HFFc6 (cell line): ENCODE measurements at places on chromosomes 2 and 18. TPM values are rescaled to one million over a fixed set of nuclear protein-coding genes. Genes with fewer than 3 reads are reported as not detected.
A peak's percentile ranks its signal among the peaks of the same experiment; 100 is the strongest.

- peak; percentile 16 for DNase-seq
- H3K4me3 ChIP-seq, result no peak overlapping the region
- peaks cover 41% of the 10 kb centered on the region for H3K36me3 ChIP-seq
- no peaks in the 10 kb centered on the region for H3K27me3 ChIP-seq
Measured at GRCh38 chr2:171478345-171478744, 43.9 kb upstream of the CYBRD1 start.

- no peaks in the 10 kb centered on the region for H3K27me3 ChIP-seq
- DNase-seq, result no peak
- peaks cover 17% of the 10 kb centered on the region for H3K4me1 ChIP-seq
- H3K4me3 ChIP-seq, result no peak overlapping the region
- H3K27ac ChIP-seq, result no peak overlapping the region
Measured at GRCh38 chr2:179671043-179671981, 190.1 kb downstream of the ZNF385B start.

DNA sequence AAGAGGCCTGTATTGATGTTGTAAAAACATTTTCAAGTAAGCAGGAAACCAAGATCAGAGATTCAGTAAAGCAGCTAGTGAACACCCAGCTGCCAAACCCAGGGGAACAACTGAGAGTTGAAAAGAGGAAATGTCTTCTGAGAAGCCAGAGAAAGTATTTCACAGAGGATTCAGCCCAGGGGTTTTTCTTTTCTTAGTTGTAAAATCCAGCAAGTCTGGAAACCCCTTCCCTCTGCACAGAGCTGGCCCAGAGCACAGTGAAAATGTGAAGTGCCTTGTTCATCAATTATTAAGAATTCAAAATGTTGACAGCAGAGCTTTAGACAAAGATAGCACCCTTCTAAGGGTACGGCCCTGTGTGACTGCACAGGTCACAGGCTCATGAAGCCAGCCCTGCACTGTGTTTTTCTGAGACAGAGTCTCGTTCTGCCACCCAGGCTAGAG is 28.4 kb downstream of the AFF3 start:
- H3K4me3 ChIP-seq, result no peak overlapping the region
- H3K4me1 ChIP-seq, result no peaks in the 10 kb centered on the region
- H3K36me3 ChIP-seq, result peaks cover 9% of the 10 kb centered on the region; the same call in 1 of the 2 replicates
- peaks cover 34% of the 10 kb centered on the region for H3K27me3 ChIP-seq

GRCh38 chr18:47149457-47150028 is 757 bp downstream of the HDHD2 start:
- H3K27ac ChIP-seq, result peak overlapping the region; percentile 93
- no peaks in the 10 kb centered on the region for H3K27me3 ChIP-seq
- peak overlapping the region; percentile 94 for H3K4me3 ChIP-seq
- no peak for DNase-seq
- H3K4me1 ChIP-seq, result peaks cover 38% of the 10 kb centered on the region
- peaks cover 27% of the 10 kb centered on the region for H3K36me3 ChIP-seq

GRCh38 chr2:176504440-176504839 is 235.2 kb downstream of the MTX2 start:
- DNase-seq, result no peak
- H3K36me3 ChIP-seq, result no peaks in the 10 kb centered on the region
- H3K27me3 ChIP-seq, result peaks cover 26% of the 10 kb centered on the region; the same call in 1 of the 2 replicates

DNA sequence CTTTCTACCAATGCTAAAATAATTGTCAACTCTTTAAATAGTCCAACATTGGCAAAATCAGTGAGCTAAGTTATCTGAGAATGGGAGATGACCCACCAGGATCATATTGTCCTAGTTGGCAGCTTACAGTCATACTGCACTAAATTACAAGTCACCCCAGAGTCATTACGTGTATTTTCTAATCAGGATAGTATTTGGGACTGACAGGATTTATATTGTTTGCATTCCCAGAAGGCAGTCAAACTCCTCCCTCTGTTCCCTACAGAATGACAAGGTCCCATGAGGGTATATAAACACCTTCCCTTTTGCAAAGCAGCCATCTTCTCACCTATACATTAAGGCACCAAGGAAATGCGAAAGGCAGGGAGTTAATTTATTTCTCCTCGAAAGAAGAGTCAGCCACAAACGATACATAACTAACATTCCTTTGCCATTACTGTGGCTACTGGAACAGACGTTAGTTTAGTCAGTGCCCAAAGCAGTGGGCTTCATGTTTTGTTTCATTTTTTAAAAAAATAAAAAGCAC is 125.3 kb downstream of the ANTXR1 start:
- peak overlapping the region; percentile 74 for H3K4me3 ChIP-seq
- H3K27ac ChIP-seq, result peak overlapping the region; percentile 80
- H3K36me3 ChIP-seq, result peaks cover 31% of the 10 kb centered on the region

GRCh38 chr2:42298132-42298531 is 62.9 kb downstream of the COX7A2L start:
- no peak overlapping the region for H3K4me3 ChIP-seq
- H3K36me3 ChIP-seq, result peaks cover 14% of the 10 kb centered on the region; the same call in 1 of the 2 replicates
- no peak overlapping the region for H3K27ac ChIP-seq

DNA sequence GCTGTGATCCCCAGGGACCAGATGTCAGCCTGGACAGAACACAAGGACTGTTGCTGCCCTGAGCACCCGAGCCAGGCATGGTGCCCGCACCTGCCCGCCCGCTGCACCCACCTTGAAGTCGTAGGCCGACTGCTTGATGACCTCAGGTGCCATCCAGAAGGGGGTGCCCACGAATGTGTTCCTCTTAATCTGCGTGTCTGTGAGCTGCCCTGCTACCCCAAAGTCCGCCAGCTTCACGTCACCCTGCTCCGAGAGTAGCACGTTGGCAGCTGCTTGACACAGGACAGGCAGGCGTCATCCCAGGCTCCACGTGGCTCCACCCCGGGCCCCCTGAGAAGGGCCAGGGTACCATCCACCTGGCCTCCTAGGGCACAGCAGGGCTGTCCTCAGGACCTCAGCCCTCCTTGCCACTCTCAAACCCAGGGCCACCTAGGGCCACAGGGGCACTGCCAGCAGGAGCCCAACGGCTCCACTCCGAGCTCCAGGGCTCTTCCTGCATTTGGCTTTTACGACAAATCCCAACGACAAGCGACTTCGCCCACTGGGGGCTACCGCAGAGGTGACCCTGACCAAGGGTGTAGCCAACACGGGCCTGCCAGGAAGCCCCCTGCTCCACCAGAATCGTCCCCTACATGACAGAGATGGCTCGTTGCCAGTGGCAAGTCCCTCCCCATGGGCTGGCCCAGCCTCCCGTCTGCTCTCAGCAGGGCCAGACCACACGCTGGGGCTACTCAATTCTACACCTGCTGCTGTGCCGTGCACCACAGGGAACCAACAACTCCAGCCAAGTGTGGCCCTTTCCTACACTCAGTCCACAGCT is 9.0 kb downstream of the STK25 start:
- H3K27me3 ChIP-seq, result no peaks in the 10 kb centered on the region; the same call in none of the 2 replicates
- H3K27ac ChIP-seq, result no peak overlapping the region
- no peak for DNase-seq
- H3K36me3 ChIP-seq, result peaks cover 9% of the 10 kb centered on the region; the same call in 1 of the 2 replicates
- no peaks in the 10 kb centered on the region for H3K4me1 ChIP-seq
- no peak overlapping the region for H3K4me3 ChIP-seq

- H3K27me3 ChIP-seq, result peaks cover 2% of the 10 kb centered on the region; the same call in 1 of the 2 replicates
- H3K27ac ChIP-seq, result no peak overlapping the region
- H3K4me3 ChIP-seq, result no peak overlapping the region
- no peak for DNase-seq
Measured at GRCh38 chr2:147468349-147468748, 376.5 kb upstream of the ACVR2A start.

- peaks cover 15% of the 10 kb centered on the region for H3K4me1 ChIP-seq
- H3K4me3 ChIP-seq, result no peak overlapping the region
- DNase-seq, result no peak
- no peaks in the 10 kb centered on the region for H3K27me3 ChIP-seq
Measured at GRCh38 chr2:43100362-43100882, 126.0 kb downstream of the ZFP36L2 start.

GRCh38 chr2:34991508-34992274 is 1363.9 kb upstream of the CRIM1 start:
- DNase-seq, result no peak
- no peak overlapping the region for H3K27ac ChIP-seq
- no peak overlapping the region for H3K4me3 ChIP-seq
- no peaks in the 10 kb centered on the region for H3K27me3 ChIP-seq

- no peak overlapping the region for H3K4me3 ChIP-seq
- no peak for DNase-seq
- no peaks in the 10 kb centered on the region for H3K4me1 ChIP-seq
- H3K27me3 ChIP-seq, result no peaks in the 10 kb centered on the region; the same call in 1 of the 2 replicates
Measured at GRCh38 chr2:137380610-137381009, 583.7 kb upstream of the HNMT start.

DNA sequence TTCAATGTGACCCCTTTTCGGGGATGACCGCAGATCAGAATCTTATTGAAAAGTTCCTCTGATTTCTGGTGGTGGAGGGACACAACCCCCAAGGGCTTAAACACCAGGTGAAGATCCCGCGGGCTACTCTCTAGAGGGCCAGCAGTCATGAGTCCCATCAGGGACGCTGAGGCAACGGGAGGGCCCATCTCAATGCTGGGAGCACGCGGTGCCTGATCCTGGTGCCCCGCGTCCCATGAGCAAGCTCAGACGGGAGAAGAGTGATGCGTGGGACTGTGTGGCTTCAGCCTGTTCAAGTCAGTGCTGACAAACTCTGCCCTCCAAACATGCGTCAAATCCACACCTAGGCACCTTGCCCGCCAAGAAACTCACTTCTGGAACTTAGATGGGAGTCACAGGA is 224.9 kb downstream of the TWIST2 start:
- H3K27ac ChIP-seq, result no peak overlapping the region
- no peaks in the 10 kb centered on the region for H3K4me1 ChIP-seq
- no peak for DNase-seq
- H3K27me3 ChIP-seq, result no peaks in the 10 kb centered on the region; the same call in none of the 2 replicates
- no peak overlapping the region for H3K4me3 ChIP-seq
- H3K36me3 ChIP-seq, result peaks cover 14% of the 10 kb centered on the region

GRCh38 chr18:61470031-61470674 is 136.9 kb downstream of the CDH20 start:
- H3K27ac ChIP-seq, result no peak overlapping the region
- H3K27me3 ChIP-seq, result peaks cover 13% of the 10 kb centered on the region
- no peaks in the 10 kb centered on the region for H3K36me3 ChIP-seq
- DNase-seq, result no peak
- H3K4me1 ChIP-seq, result no peaks in the 10 kb centered on the region

- peaks cover 29% of the 10 kb centered on the region for H3K4me1 ChIP-seq
- no peak for DNase-seq
- no peak overlapping the region for H3K4me3 ChIP-seq
- no peak overlapping the region for H3K27ac ChIP-seq
- no peaks in the 10 kb centered on the region for H3K36me3 ChIP-seq
Measured at GRCh38 chr2:65541773-65542172, 109.4 kb upstream of the SPRED2 start.

GRCh38 chr18:68893354-68893753 is 95.5 kb downstream of the CCDC102B start:
- no peaks in the 10 kb centered on the region for H3K36me3 ChIP-seq
- no peaks in the 10 kb centered on the region for H3K27me3 ChIP-seq
- H3K27ac ChIP-seq, result peak overlapping the region; percentile 6; the same call in 1 of the 2 replicates
- peak overlapping the region; percentile 44; the same call in 1 of the 2 replicates for H3K4me3 ChIP-seq
- no peak for DNase-seq

DNA sequence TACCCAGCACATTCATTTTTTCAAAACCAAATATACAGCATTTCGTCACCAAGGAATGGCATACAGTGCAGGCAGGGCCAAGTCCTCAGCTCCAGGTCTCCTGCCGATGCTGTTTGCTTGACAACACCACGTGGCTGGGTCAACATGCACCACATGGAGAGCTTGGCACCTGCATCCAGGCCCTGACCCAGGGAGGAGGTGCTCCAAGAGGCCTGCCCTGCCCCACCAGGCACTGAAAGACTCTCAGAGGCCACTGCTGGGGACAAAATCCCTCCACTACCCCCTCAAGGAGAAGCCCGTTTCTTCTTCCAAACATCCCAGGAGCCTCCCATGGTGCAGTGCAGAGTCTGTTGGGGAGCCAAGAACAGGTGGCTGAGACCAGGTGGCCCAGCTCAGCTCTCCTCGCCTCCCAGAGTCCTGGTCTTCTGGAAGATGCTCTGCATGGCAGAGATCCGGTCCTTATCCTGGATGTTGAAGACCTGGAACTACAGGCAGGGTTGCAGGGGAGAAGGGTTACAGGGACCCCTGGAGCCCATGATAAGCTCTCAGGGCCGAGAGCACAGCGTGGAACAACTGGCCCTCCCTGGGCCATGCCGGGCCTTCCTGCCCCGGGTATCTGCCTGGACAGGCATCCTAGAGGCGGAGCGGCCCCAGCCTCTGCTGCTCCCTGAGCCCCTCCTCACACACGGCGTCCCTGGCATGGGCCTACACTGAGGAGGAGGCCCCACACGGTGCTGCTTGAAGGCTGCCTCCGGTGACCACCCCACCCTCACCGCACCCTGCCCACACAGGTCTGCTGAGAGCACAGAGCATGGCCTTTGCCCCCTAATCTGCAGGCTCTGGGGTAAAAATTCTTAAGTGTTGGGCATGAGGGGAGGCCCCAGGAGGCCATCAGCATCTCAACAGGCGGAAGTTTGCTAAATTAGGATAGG is 9.0 kb downstream of the MAB21L4 start:
- H3K27me3 ChIP-seq, result peaks cover 20% of the 10 kb centered on the region
- no peaks in the 10 kb centered on the region for H3K4me1 ChIP-seq
- no peak overlapping the region for H3K27ac ChIP-seq
- H3K4me3 ChIP-seq, result no peak overlapping the region
- H3K36me3 ChIP-seq, result no peaks in the 10 kb centered on the region
- no peak for DNase-seq

GRCh38 chr2:164485541-164485940 is 135.7 kb downstream of the GRB14 start:
- DNase-seq, result no peak
- H3K36me3 ChIP-seq, result no peaks in the 10 kb centered on the region
- no peaks in the 10 kb centered on the region; the same call in 1 of the 2 replicates for H3K27me3 ChIP-seq
- H3K4me1 ChIP-seq, result no peaks in the 10 kb centered on the region
- H3K4me3 ChIP-seq, result no peak overlapping the region
- H3K27ac ChIP-seq, result no peak overlapping the region

- H3K36me3 ChIP-seq, result no peaks in the 10 kb centered on the region
- H3K27me3 ChIP-seq, result peaks cover 25% of the 10 kb centered on the region
- H3K4me3 ChIP-seq, result no peak overlapping the region
- H3K4me1 ChIP-seq, result peaks cover 16% of the 10 kb centered on the region
- H3K27ac ChIP-seq, result no peak overlapping the region
Measured at GRCh38 chr2:118056165-118056534, 32.1 kb upstream of the INSIG2 start.

The ATG9A gene
- 58.8 to 66.0 TPM (median 62.1 TPM) in 3 replicates for total RNA-seq

The GKN2 gene
- total RNA-seq, result not detected in 3 replicates

The LCT gene
- total RNA-seq, result not detected in 2 replicates

The DNAJC5G gene
- not detected in 2 replicates for total RNA-seq

The GCG gene
- total RNA-seq, result not detected in 3 replicates

The IL1F10 gene
- not detected in 3 replicates for total RNA-seq

The CARF gene
- total RNA-seq, result 3.2 to 4.5 TPM (median 3.7 TPM) in 3 replicates

The RAX gene
- total RNA-seq, result not detected in 3 replicates

The MARCO gene
- total RNA-seq, result not detected in 2 replicates

The CNNM3 gene
- 6.3 to 10.2 TPM (median 8.7 TPM) in 3 replicates for total RNA-seq

The NGEF gene
- total RNA-seq, result 0.18 and 0.20 TPM in 2 replicates

The LOXHD1 gene
- total RNA-seq, result not detected in 3 replicates

The SAG gene
- not detected in 3 replicates for total RNA-seq

The SLC8A1 gene
- 68.5 to 96.9 TPM (median 71.3 TPM) in 3 replicates for total RNA-seq

The REEP1 gene
- 0.21 to 0.26 TPM in 2 of 3 replicates, not detected in the other for total RNA-seq

The NTSR2 gene
- total RNA-seq, result not detected in 3 replicates

The GCKR gene
- not detected in 3 replicates for total RNA-seq
